ENCODE measurements at places on chromosomes 4 and X.

DNA sequence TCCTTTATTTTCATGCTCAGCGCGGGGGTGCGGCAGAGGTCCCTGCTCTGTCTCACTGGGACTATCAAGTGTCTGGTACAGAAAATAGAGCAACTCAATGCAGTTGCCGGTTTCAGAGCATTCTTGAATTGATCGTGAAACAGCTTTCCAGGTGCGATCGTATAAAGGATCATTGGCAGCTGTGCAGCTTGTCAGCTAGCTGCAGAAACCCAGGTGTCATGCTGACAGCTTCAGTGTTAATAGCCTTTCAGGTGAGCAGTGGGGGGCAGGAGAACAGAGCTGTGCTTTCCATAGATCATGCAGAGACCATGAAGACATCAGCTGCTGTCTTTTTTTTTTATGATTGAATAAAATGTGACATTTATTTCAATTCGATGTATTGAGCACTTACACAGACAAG, 583.9 kb downstream of the NLGN4X start:
- no peak overlapping the region for H3K27ac ChIP-seq
- peaks cover 15% of the 10 kb centered on the region for H3K4me1 ChIP-seq
- no peak overlapping the region for H3K4me3 ChIP-seq
- no peak for DNase-seq
- H3K27me3 ChIP-seq: no peaks in the 10 kb centered on the region
- no peaks in the 10 kb centered on the region for H3K36me3 ChIP-seq

DNA sequence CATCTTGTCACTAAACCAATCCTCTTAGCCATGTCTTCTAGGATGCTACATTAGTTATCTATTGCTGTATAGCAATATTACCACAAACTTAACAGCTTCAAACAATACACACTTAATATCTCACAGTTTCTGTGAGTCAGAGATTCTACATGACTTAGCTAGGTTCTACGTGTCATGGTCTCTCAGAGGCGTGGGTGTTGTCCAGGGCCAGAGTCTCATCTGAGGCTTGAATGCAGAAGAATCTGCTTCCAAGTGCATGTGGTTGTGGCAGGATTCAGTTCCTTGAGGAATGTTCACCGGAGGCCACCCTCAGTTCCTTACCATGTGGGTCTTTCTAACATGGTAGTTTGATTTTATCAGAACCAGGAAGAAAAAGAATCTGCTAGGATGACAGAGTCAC, 26.4 kb downstream of the PPP1R2C start:
- DNase-seq: no peak
- no peak overlapping the region for H3K27ac ChIP-seq
- no peaks in the 10 kb centered on the region for H3K36me3 ChIP-seq
- H3K27me3 ChIP-seq: no peaks in the 10 kb centered on the region

GRCh38 chrX:111170017-111170416, 74.0 kb downstream of the PAK3 start:
- H3K36me3 ChIP-seq: no peaks in the 10 kb centered on the region

- H3K27ac ChIP-seq: no peak overlapping the region
- no peaks in the 10 kb centered on the region for H3K27me3 ChIP-seq
- no peaks in the 10 kb centered on the region for H3K4me1 ChIP-seq
- H3K4me3 ChIP-seq: no peak overlapping the region
These were observed 429.1 kb downstream of the STIM2 start for GRCh38 chr4:27289704-27290103.

GRCh38 chr4:151573474-151573873, 164.5 kb downstream of the FHIP1A start:
- H3K36me3 ChIP-seq: no peaks in the 10 kb centered on the region
- no peaks in the 10 kb centered on the region for H3K4me1 ChIP-seq
- H3K27me3 ChIP-seq: peaks cover 1% of the 10 kb centered on the region
- H3K4me3 ChIP-seq: no peak overlapping the region
- DNase-seq: no peak
- no peak overlapping the region for H3K27ac ChIP-seq

DNA sequence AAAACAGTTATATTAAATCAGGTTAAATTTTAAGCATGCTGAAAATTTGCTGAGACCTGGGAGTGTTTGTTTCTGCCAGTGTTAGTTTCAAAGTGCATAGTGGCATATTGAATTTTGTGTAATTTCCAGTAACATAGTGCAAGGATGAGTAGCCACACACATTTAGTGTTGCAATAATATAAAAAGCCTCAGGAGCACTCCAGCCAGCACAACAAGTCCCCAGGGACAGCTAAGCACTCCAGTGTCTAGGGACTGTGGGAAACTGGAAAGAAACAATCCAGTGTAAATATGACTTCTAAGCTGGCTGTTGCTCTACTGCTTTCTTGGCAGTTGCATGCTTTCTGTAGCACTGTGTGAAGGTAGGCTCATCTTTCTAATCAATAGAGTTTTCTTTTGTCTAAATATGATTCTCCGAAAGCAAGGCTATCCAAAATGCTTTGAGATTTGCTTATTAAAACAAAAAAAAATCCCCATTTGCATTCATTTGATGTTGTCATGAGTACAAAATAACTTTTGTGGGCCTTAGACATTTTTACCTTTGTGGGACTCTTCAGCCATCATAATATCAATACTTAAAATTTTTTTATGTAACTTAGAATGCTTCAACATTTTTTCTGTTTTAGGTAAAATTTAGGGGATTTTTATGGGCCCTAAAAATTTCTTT, 24.2 kb upstream of the CXCL2 start:
- DNase-seq: no peak
- H3K27me3 ChIP-seq: 0 out of 2 replicates have a peak, but pooled peaks cover 1% of the 10 kb centered on the region
- H3K4me3 ChIP-seq: no peak overlapping the region
- H3K27ac ChIP-seq: no peak overlapping the region
- H3K36me3 ChIP-seq: no peaks in the 10 kb centered on the region
- no peaks in the 10 kb centered on the region for H3K4me1 ChIP-seq

GRCh38 chr4:73387552-73387951, 16.5 kb upstream of the ALB start:
- H3K4me3 ChIP-seq: no peak overlapping the region
- DNase-seq: no peak
- H3K27ac ChIP-seq: no peak overlapping the region
- no peaks in the 10 kb centered on the region for H3K4me1 ChIP-seq
- no peaks in the 10 kb centered on the region for H3K36me3 ChIP-seq

DNA sequence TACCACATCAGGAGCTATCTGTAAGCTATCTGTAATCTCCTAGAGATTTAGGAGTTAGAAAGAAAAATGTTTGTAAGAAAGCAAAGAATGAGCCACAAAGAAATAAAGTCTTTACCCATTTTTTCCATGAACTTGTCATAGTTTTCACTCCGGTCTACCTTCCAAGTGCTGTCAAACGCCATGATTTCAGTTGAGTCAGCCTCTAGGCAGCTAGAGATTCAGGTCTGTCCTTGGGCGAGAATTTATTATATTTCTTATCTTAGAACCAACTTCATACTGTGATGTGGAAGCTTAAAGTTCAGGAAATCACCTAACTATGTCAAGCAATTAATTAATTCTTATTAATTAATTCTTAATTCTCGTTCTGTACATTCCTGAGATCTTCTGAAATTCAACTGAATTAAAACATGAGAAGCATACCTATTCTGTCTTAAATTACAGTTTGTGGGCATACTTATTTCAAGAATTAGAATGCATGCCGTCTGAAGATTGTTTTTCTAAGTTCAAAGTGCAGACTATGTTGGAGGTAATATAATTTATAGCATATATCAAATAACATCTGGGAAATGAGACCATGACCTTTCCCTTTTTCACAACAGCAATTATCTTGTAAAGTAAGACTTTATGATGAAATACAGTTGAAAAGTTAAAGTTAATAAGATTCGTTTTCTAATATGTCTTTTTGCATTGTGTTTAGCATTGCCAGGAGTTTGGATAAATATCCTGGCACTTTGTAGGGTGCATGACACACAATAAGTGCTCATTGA, at the start of gene FABP2:
TSS of gene FABP2 (minus strand) at position 218 of the 767 bp plus-strand sequence. CDS start at position 182, 36 bp downstream.
- H3K4me3 ChIP-seq: no peak within 1 kb of the TSS
- no peaks in the 10 kb centered on the region for H3K4me1 ChIP-seq
- no peaks in the 10 kb centered on the region for H3K27me3 ChIP-seq
- H3K27ac ChIP-seq: no peak within 1 kb of the TSS
- no peaks in the 10 kb centered on the region for H3K36me3 ChIP-seq

GRCh38 chr4:158870282-158870625, 101.4 kb downstream of the FNIP2 start:
- H3K4me3 ChIP-seq: no peak overlapping the region
- H3K4me1 ChIP-seq: no peaks in the 10 kb centered on the region
- no peak overlapping the region for H3K27ac ChIP-seq
- no peak for DNase-seq
- H3K36me3 ChIP-seq: no peaks in the 10 kb centered on the region

GRCh38 chrX:124307253-124307907, 25.1 kb upstream of the TEX13D start:
- no peaks in the 10 kb centered on the region for H3K36me3 ChIP-seq
- H3K27me3 ChIP-seq: no peaks in the 10 kb centered on the region
- H3K4me3 ChIP-seq: no peak overlapping the region
- H3K4me1 ChIP-seq: no peaks in the 10 kb centered on the region

DNA sequence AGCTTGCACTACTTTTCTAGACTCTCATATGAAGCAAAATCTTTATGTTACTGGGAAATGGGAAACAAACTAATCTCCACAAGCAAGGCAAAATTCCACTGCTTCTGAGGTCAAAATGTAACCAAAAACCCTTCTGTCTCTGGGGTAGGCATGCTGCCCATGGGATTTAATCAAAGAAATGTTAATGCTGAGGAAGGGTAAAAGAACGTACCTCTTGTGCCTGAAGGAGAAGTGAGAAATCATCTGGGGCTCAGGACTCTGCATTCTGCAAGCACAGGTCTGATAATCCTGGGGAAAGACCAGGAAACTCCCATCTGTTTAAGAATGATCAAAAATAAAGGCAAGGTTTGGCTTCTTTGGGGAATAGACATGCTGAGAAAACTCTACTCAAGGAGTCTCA, 184.7 kb downstream of the GRID2 start:
- H3K4me1 ChIP-seq: no peaks in the 10 kb centered on the region
- no peaks in the 10 kb centered on the region for H3K36me3 ChIP-seq
- DNase-seq: no peak
- no peak overlapping the region for H3K27ac ChIP-seq

DNA sequence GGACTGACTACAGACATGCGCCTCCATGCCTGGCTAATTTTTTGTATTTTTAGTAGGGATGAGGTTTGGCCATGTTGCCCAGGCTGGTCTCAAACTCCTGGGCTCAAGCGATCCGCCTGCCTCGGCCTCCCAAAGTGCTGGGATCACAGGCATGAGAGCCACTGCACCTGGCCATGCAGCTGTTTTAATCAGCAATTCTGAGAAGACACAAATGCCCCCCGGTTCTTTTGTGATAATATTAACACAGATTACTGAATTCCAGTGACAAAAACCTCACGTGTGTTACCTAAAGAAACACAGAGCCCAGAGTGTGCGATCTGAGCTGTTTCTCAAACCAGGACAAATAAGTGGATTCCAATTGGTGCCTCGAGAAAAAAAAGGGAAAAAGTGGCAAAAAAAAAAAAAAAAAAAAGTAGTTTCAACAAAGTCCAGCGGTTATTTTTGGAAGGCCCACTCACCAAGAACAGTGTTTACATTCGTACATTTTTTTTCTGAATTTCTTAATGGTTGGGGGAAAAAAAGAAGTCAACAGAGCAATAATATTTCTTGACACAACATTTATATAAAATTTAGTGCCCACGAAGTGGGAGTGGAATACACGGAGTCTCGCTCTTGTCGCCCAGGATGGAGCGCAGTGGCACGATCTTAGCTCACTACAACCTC, 17.2 kb downstream of the DHRSX start:
- no peak overlapping the region for H3K27ac ChIP-seq
- no peak for DNase-seq
- H3K4me3 ChIP-seq: no peak overlapping the region
- H3K36me3 ChIP-seq: peaks cover 7% of the 10 kb centered on the region

DNA sequence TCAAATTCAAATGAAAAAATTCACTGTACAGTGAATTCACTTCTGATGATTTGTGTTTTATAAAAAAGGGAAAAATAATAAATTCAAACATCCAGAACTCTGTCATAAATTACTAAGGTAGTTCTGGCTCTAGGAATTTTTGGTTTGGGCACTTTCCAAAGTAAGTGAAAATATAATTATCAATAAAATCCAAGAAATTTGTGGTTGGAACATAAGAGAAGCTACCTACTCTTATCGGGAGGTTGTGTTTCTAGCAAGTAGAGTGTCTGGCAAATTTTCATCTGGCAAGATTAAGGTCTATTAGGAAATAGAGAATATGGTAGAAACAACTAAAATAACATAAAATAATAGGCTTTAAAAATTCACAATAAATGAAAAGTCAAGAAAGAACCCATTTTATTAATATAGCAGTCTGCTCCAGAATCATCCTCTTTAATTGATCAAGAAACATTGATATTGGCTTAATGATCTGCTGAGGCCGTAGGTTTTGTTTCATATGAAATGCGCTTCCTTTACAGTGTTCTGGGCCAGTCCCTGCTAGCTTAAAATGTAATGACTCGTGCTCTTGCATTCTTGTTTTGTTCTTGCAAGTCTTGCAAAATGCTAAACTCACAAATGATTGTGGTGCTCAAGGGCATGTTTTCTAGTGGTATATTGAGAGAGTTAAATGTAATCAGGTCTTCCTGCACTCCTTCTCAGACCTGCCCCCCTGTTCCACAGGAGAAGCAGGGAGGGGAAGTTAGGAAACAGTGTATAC, 331.4 kb downstream of the RAPGEF2 start:
- no peak overlapping the region for H3K4me3 ChIP-seq
- H3K4me1 ChIP-seq: no peaks in the 10 kb centered on the region
- H3K36me3 ChIP-seq: no peaks in the 10 kb centered on the region
- H3K27ac ChIP-seq: no peak overlapping the region

DNA sequence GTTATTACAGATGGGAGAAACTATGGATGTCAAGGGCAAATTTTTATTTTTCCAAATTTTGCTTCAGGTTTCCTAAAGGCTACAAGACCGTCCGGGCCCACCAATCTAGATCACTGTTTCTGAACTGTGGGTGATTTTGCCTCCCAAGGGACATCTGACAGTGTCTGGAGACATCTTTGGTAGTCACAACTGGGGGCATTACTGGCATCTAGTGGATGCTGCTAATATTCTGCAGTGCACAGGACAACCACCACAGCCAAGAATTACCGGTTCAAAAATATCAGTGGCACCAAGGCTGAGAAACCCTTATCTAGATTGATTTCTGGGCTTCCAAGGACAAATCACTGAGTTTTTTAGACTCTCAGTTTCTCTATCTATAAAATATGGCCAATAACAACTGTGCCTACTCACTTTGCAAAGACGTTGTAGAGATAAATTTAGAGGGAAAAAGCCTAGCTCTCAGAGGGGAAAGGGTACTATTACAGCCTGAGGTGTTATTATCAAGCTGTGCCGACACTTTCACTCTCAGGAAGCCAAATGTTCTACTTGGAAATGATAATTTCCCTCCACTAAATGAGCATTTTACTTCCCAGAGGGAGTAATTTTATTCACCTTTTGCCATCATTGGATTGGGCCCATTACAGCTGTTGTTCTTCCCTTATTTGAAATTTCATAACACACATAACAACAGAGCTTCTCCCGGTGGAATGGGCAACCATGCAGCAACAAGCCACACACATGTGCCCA, 442.1 kb downstream of the CENPC start:
- H3K27me3 ChIP-seq: no peaks in the 10 kb centered on the region
- no peak overlapping the region for H3K4me3 ChIP-seq
- DNase-seq: no peak
- H3K4me1 ChIP-seq: no peaks in the 10 kb centered on the region

- no peaks in the 10 kb centered on the region for H3K36me3 ChIP-seq
- no peaks in the 10 kb centered on the region for H3K4me1 ChIP-seq
- H3K4me3 ChIP-seq: no peak overlapping the region
- no peaks in the 10 kb centered on the region for H3K27me3 ChIP-seq
- DNase-seq: no peak
These were observed 1.7 kb upstream of the MTNR1A start for GRCh38 chr4:186557061-186557460.

- H3K4me1 ChIP-seq: no peaks in the 10 kb centered on the region
- DNase-seq: no peak
- H3K27me3 ChIP-seq: no peaks in the 10 kb centered on the region
These were observed 77.6 kb upstream of the ETNPPL start for GRCh38 chr4:108840426-108840975.

All from GM12878 (cell line).